K562 (cell line): ENCODE measurements at places on chromosomes 12 and 14. TPM values are rescaled to one million over a fixed set of nuclear protein-coding genes. Genes with fewer than 3 reads are reported as not detected.

DNA sequence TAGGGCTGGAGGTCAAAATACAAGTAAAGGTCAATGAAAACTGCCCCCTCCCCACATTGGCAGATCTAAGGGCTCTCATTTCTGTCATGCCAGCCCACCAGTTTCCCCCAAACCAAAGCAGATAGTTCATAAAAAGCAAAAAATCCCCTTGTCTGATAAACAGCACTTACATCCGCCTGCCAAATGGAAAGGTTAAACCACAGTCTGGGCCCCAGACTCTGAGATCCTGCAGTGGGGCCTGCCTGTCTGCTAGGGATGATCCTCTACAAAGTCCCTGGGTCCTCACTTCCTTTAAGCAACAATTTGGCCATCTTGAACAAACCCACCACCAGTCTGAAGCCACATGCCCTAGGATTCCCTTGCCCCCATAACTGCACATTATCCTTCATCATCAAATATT, 9.7 kb upstream of the RPS26 start:
- no peak overlapping the region for H3K27ac ChIP-seq
- no peaks in the 10 kb centered on the region for H3K4me1 ChIP-seq
- H3K4me3 ChIP-seq = no peak overlapping the region
- no peaks in the 10 kb centered on the region for H3K27me3 ChIP-seq
- no peak for DNase-seq

DNA sequence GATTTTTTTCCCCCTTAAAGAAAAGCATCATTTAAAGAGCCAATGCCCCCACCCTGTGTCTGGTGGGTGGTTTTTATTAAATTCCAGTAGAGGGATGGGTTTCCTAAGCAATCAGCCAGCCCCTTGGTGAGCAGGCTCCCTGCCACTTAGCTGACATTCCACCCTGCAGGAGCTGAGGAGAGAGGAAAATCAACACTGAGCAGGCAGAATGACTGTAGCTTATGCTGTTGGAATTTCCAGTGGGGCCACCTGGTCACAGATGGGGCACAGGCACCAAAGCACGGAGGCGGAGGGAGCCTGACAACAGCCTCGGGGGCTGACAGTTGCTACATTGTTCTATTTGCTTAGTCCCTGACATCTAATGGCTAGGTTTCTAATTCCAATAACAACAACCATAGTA, 127.7 kb downstream of the TMEM30B start:
- no peak for DNase-seq
- no peaks in the 10 kb centered on the region for H3K4me1 ChIP-seq
- no peaks in the 10 kb centered on the region for H3K36me3 ChIP-seq
- no peak overlapping the region for H3K27ac ChIP-seq

DNA sequence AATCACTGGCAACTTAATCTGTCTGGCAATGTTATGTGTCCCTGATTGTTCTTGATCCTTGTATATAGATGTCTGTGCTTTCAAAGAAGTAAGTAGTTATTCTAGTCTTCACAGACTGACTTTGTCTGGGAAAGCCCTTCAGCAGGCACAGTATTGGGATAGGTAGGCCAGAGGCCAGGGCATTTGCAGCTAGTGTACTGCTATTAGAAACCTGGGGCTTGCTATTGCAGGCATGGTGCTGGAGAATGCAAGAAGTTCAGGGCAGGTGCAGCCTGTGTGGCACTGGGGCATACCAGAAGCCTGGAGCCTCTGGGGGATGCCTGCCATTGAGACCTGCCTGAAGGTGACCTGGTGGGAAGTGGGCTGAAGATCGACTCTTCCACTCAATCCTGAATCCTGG, 96.3 kb downstream of the TMTC3 start:
- no peak overlapping the region for H3K4me3 ChIP-seq
- H3K27me3 ChIP-seq = no peaks in the 10 kb centered on the region
- H3K36me3 ChIP-seq = no peaks in the 10 kb centered on the region
- H3K4me1 ChIP-seq = no peaks in the 10 kb centered on the region

- no peak for DNase-seq
- H3K27ac ChIP-seq = no peak overlapping the region
- H3K27me3 ChIP-seq = no peaks in the 10 kb centered on the region
- no peak overlapping the region for H3K4me3 ChIP-seq
Measured at GRCh38 chr14:104863131-104863862, 1.8 kb upstream of the CEP170B start.

KLRD1 gene
- not detected in 2 replicates for total RNA-seq

GRCh38 chr12:18643681-18644080, 94.1 kb downstream of the PLCZ1 start:
- H3K27ac ChIP-seq = no peak overlapping the region
- no peak overlapping the region for H3K4me3 ChIP-seq
- H3K36me3 ChIP-seq = no peaks in the 10 kb centered on the region
- H3K27me3 ChIP-seq = no peaks in the 10 kb centered on the region
- no peaks in the 10 kb centered on the region for H3K4me1 ChIP-seq

DNA sequence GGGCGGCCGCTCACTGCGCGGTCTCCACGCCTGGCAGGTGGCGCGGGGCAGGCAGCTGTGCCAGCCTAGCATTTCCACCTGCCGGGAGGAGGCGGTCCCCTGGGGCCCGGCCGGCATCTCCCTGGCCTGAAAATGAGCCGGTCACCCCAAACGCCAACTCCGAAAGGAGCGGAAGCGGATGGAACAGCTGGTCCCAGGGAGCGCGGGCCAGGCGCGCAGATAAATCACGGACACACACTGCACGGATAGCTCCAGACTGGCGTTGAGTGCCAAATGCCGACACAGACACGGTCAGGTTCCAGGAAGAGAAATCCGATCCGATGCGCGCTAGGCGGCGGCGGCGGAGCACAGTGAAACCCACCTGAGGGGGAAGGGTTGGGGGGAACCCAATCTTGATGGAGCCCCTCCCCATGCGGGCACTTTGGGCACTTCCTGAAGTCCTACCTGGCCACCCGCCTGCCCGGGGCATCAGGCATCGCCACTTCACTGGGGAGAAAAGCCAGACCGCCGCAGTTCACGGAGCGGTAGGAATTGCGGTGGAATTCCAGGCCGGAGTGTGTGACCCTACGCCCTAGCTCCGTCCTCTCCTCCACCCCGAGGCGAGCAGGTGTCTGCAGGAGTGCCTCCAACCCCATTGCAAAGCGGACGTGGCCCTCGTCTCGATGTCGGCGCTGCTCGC, 624 bp upstream of the PLEKHD1 start:
- no peaks in the 10 kb centered on the region for H3K36me3 ChIP-seq
- H3K27me3 ChIP-seq = no peaks in the 10 kb centered on the region; the same call in 2 of the 3 replicates
- peaks cover 8% of the 10 kb centered on the region; the same call in 2 of the 3 replicates for H3K4me1 ChIP-seq
- no peak overlapping the region for H3K4me3 ChIP-seq
- no peak overlapping the region for H3K27ac ChIP-seq

- H3K27ac ChIP-seq = no peak overlapping the region
- H3K4me3 ChIP-seq = no peak overlapping the region
- no peaks in the 10 kb centered on the region for H3K36me3 ChIP-seq
- no peaks in the 10 kb centered on the region for H3K4me1 ChIP-seq
- DNase-seq = no peak
Measured at GRCh38 chr12:23767834-23768233, 181.6 kb downstream of the SOX5 start.

DNA sequence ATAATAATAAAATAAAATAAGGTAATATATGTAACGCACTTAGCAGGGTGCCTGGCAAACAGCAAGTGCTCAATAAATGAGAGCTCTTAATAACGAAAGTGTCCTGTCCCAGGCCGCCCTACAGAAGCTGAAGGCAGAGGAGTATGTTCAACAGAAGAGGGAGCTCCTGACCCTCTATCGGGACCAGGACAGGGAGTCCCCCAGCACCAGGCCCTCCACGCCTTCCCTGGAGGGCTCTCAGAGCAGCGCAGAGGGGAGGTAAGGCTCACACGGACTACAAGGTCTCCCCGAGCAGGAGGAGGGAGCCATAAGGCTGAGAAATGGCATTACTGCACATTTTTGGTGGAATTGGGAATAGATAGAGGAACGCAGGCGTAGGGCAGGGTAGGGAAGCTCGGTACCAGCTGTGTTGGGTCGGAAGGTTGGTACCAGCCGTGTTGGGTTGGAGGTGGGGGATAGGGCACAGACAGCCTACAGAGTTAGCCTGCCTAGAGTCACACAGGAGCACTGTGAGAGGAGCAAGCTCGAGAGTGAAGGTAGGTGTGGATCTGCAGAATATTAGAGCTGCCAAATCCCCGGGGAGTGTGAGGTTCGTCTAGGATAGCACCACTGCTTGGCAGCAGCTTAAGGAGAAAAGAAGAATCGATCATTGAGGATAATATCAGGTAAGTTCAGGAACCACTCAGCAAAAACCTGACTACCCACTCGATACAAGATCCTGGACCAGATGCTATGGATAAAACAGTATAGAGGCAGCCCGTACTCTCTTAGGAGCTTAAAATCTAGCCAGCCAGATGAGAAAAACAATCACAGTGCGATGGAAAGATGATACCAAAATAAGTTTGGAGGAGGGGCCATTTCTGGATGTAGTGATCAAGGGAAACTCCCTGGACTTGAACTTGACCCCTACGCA, 15.3 kb downstream of the TNFRSF1A start:
- H3K36me3 ChIP-seq = peaks cover 29% of the 10 kb centered on the region; the same call in 2 of the 3 replicates
- peak; percentile 23 for DNase-seq
- H3K27ac ChIP-seq = no peak overlapping the region
- peaks cover 16% of the 10 kb centered on the region; the same call in 2 of the 3 replicates for H3K4me1 ChIP-seq
- no peak overlapping the region for H3K4me3 ChIP-seq

TTC9 gene
- total RNA-seq = 0.02 and 0.07 TPM in 2 replicates

GRCh38 chr14:90892970-90893369, 76.7 kb upstream of the TTC7B start:
- H3K4me1 ChIP-seq = no peaks in the 10 kb centered on the region
- peaks cover 5% of the 10 kb centered on the region; the same call in 2 of the 3 replicates for H3K36me3 ChIP-seq
- no peak for DNase-seq
- H3K4me3 ChIP-seq = no peak overlapping the region

DNA sequence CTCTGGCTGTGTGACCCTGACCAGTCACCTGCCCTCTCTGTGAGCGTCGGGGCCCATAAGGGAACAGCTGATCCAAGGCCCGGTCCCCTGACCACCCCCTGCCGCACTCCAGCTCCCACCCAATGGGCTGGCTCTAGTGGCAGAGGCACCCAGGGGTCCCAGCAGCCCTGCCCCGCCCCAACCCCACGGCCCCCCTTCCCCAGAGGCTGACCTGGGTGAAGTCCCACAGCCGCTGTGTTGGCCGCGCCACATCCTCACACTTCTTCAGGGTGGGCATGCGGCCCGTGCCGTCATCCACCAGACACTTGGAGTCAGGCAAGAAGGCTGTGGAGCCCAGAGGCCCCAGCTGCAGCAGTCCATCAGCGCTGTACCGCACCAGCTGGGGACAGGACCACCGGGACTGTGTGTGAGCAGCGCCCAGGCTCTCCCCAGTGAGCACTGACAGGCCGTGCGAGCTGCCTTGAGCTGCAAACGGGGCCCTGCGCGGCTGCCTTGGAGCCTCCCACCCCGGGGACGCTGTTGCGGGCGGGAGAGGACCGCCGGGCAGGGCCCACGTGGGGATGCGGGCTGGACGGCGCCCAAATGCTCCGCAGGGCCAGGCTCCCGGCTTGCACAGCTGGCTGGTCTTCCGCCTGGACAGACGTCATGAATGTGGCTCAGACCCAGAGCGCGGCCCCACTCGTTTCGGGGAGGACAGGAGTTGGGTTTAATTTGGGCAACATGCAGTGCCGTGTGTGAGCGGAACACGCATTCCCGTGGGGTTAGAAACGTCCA, 53.5 kb downstream of the NOC4L start:
- H3K4me1 ChIP-seq = no peaks in the 10 kb centered on the region
- no peak overlapping the region for H3K27ac ChIP-seq
- H3K4me3 ChIP-seq = no peak overlapping the region
- H3K36me3 ChIP-seq = no peaks in the 10 kb centered on the region

- H3K27me3 ChIP-seq = peaks cover 8% of the 10 kb centered on the region
- H3K4me1 ChIP-seq = no peaks in the 10 kb centered on the region
- no peak overlapping the region for H3K4me3 ChIP-seq
- H3K27ac ChIP-seq = no peak overlapping the region
- H3K36me3 ChIP-seq = no peaks in the 10 kb centered on the region
- DNase-seq = no peak
Measured at GRCh38 chr14:59869381-59870255, 958 bp downstream of the RTN1 start.

- peaks cover under 1% of the 10 kb centered on the region; the same call in 1 of the 2 replicates for H3K27me3 ChIP-seq
- no peak for DNase-seq
- peaks cover 22% of the 10 kb centered on the region for H3K36me3 ChIP-seq
- peak overlapping the region; percentile 77 for H3K27ac ChIP-seq
- peak overlapping the region; percentile 56 for H3K4me3 ChIP-seq
- peaks cover 13% of the 10 kb centered on the region for H3K4me1 ChIP-seq
Measured at GRCh38 chr14:76812093-76812421, 625 bp downstream of the ANGEL1 start.
